CD4-positive, alpha-beta T cell treated with Interleukin-4 for 1 hour (primary cell): ENCODE measurements at places on chromosomes 6 and 20.
A peak's percentile ranks its signal among the peaks of the same experiment; 100 is the strongest.

DNA sequence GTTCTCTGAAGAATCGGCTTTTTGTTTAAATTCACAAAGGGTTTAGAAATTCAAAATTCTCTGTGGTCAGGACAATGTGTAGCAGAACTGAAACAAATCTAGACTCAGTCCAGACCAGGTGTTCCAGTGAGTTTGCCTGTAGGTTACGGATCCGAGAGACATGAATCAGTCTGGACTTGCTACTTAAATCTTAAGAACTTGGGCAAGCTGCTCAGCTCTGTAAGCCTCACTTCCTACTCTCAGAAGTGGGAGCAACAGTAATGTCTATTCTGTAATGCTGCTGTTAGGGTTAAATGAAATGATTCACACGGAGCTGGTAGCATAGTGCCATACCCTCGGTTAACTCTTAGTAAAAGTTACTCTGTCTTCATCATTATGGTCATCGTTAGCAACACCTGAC, 37.7 kb downstream of the HECA start:
- DNase-seq: no peak

DNA sequence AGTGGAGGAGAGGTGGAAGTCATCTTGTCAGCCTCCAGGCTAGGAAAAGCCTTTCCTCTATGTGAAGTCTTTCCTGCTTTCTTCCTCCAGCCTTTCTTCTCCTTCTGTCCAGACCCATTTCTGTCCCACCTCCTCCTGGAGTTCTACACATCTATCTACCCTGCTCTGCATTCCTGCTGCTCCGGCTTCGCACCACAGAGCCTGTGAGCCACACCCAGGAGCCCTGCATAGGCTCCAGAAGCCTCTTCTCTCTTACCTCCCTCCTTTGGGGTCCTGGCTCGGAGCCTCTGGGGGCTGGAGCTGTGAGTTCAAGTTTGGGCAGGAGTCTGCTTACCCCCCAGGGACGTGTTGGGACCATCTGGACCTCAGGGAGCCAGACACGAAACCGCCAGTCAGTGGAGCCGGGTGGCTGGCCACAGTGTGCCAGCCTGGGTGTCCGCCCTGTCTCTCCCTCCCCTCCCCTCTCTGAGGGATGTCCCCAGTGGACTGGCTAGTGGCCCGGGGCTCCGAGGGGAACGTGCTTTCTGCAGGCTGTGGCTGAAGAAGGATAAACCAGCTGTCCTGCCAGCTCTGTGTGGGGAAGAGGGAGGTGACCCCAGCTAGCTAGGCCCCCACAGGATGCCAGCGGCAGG, 99.2 kb downstream of the VEGFA start:
- DNase-seq: no peak

GRCh38 chr6:17334265-17334664, 53.1 kb downstream of the RBM24 start:
- no peak for DNase-seq

DNA sequence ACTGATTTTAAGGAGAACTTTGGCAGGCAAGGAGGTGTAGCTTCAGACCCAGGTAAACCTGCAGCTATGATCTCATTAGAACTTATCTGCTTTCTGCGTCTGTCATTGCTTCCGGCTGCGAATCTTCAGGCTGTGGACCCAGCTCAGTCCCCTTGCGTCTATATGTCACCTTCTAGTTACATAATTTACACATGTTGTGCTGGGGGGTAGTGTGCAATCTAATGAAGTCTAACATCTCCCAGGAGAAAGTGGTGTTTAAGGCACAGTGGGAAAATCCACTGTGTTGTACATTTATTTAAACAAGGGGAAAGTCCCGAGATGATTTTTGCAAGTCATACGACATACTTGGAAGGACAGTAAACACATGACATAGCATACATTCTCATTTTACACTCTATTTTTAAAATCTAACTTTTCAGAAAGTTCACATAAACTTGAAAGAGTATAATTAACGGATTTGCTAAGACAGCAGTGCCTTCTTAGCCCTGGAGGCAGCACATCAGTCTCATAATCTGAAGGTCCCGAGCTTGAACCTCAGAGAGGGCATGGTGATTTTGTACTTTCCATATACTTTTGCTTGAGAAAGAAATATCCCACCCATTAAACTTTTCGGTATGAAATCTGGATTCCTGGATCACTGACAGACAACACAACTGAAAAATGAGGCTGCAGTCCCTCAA, 35.2 kb downstream of the GPX6 start:
- no peak for DNase-seq

DNA sequence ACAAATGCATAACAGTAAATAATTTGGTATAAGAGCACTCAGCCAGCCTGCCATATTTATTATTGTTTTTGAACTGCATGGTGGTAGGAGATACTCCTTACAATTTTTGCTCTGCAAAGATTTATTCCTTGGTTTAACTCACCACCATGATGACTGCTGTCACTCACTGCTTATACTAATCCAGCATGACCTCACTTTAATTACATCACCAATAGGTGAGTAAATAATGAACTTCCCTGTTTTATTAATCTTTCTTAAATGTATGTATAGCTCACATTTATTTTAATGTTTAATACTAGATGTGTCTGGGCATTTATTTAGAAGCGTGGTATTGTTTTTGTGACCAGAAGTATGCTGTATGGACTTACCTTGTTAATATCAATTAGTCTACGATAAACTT, 12.8 kb upstream of the TP53TG5 start:
- no peak for DNase-seq

- DNase-seq: no peak
Measured at GRCh38 chr6:141641406-141641805, 491.3 kb upstream of the GJE1 start.

DNA sequence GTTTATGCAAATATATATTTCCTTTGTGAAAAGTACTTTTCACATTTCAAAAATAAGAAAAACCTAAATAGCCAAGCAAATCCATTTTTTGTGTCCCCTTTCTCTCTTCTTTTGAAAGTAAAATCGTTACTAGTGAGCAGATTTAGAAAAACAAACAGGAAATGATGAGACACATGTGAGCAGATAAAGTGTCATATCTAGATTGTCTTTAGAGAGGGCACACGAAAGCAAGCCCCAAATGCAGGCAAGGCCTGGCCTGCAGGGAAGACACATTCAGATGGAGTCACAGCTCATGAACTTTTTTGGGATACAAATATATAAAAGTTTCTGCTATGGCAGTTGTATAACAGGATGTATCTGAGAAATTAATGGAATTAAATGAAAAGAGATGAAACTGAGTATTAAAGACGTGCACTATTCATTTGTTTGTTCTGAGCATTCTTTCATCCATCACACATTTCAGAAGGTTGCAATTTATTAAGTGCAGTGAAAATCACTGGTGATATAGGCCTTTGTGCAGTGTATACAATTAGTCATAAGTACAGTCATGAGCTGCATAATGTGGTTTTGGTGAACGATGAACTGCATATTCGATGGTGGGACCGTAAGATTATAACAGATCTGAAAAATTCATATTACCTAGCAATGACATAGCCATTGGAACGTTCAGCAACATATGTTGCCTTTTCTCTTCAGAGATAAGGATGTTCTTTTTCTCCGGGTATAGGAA, 101.4 kb downstream of the PACRG start:
- DNase-seq: no peak

DNA sequence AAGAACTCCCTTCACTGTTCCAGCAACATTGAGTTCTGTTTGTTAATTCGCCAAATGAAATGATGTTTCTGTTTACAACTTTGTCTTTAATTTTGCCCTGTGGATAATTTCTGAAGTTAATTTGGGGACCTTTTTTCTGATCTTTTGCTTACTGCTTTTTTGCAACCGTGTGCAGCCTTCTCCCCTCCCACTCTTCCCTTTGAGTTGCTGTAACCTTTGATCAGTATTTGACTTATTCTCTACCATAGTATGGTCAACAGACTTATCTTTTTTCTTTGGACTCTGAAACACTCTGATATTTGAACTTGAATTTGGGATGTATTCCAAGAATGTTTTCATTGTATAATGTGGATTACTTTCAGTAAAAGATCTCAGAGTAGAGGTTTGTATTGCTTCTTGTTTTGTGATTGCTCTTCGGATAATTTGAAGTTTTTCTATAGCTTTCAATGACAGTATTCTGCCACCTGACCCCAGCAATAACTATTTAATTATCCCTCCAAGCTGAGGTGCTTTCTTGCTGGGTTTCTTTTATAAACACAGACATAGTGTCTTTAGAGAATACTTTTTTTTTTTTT, 46.2 kb downstream of the LRRN4 start:
- DNase-seq: no peak

DNA sequence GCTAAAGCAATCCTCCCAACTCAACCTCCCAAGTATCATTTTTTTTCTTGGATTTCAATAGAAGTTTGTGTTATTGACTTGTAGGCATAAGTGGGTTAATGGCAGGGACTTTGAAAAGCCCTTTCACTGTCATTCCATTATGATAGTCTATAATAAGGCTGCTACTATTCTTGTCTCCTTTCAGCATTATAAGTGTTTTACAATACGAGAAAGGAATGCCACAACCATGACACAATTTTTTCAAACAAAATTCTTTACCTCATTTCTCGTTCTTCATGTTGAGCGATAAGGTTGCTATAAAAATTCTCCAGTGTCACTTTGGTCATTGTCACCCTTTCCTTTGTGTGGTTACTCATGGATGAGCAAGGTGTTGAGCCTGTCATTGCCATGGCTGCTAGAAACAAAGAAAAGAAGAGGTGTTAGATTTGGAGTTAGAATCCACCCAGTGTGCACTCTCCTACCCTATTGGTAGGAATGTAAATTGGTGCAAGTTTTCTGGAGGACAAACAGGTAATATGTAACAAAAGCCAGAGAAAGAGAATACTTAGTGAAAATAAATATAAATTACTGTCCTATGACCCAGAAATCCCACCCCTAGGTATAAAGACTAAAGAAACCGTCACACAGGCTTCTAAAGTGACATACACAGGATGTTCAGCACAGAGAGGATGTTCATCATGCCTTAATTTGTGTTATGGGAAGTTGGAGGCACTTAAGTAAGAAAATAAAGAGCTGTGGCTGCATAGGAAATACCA, 7.3 kb downstream of the STK38 start:
- peak; percentile 43 for DNase-seq

- DNase-seq: no peak
Measured at GRCh38 chr6:6723361-6723760, 134.8 kb downstream of the LY86 start.

GRCh38 chr20:47800623-47801022, 15.3 kb upstream of the SULF2 start:
- DNase-seq: no peak

DNA sequence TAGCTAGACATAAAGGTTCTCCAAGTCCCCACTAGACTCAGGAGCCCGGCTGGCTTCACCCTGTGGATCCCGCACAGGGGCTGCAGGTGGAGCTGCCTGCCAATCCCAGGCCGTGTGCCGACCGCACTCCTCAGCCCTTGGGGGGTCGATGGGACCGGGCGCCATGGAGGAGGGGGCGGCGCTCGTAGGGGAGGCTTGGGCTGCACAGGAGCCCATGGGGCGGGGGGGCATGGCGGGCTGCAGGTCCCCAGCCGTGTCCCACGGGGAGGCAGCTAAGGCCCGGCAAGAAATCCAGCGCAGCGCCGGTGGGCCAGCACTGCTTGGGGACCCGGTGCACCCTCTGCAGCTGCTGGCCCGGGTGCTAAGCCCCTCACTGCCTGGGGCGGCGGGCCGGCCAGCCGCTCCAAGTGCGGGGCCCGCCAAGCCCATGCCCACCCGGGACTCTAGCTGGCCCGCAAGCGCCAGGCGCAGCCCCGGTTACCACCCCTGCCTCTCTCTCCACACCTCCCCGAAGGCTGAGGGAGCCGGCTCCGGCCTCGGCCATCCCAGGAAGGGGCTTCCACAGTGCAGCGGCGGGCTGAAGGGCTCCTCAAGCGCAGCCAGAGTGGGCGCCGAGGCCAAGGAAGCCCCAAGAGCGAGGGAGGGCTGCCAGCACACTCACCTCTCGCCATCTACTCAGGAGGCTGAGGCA, 26.5 kb upstream of the ID1 start:
- DNase-seq: no peak

- DNase-seq: no peak
Measured at GRCh38 chr20:54643761-54644160, 168.4 kb downstream of the DOK5 start.

DNA sequence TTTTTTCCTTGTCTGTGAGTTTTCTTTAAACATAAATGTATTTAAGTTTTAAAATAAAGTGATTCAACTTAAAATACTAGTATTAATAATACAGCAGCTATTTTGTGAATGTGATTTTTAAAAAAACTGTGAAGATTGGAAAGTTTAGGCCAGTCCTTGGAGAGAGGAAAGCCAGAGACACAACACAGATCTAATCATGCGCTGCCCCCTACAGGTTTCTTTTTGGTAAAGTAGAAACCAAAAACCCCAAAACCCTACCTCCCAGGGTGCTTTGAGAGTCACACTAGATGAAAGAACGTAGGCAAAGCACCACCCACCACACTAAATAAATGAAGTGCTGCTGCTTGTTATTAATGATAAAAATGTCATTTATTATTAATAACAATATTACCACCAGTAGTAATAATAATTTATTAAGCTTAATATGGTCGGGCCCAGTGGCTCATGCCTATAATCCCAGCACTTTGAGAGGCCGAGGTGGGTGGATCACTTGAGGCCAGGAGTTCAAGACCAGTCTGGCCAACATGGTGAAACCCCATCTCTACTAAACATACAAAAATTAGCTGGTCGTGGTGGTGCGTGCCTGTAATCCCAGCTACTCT, 33.7 kb downstream of the SLC9A8 start:
- peak; percentile 74 for DNase-seq

DNA sequence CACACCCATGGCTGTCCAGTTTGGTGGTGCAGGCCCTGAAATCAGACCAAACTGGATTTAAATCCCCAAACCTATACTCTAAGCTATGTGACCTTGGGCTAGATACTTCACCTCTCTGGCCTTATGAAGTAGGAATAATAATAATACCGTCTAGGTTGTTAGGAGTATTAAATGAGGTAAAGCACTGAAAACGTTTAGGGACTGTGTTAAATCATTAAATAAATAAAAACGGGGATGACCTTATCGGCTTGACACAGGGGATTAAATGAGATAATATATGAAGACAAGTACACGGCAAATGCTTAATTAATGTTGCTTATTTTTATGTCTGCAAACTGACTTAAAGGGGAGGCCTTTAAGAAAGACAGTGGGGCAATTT, 672 bp upstream of the STK4 start:
- DNase-seq: no peak

DNA sequence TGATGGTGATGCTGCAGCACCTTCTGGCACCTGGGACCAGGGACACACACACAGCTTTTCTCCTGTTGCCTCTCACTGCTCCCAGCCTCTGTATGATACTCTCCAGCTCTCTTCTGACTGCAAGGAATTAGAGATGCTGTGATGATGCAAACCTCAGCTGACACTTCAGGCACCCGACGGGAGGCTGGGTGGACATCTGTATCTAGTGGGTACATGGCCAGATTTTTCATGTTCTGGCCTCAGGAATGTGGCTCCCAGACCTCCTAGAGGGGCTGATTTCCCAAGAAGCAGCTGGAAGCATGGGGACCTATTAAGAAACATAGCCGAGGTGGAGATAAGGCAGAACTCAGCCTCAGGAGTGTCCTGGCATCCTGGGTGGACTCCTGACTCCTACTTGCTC, 6.8 kb upstream of the EPB41L1 start:
- DNase-seq: no peak

DNA sequence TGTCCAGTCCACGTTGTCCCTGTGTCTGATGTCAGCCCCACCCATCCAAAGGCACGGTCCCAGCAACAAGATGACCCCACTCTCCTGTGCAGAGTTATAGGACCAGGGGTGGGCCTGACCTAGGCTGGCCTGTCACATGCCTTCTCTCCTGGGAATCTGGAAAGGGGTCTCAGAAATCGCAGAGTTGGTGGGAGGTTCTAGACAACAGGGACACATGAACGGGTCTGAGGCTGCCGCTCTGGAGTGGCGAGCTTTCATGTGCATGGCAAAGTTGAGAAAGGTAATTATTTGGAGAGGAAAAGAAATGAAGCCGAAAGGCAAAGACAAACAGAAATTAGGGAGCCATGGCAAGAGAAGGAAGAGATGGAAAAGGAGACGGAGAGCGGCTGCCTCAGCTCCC, 29.5 kb downstream of the BFSP1 start:
- no peak for DNase-seq
